CD4-positive, alpha-beta T cell treated with Interferon alpha-2 for 1 hour (primary cell): ENCODE measurements at places on chromosomes 2 and 18.
A peak's percentile ranks its signal among the peaks of the same experiment; 100 is the strongest.

GRCh38 chr2:182831101-182831500, 35.3 kb downstream of the FRZB start:
- no peak for DNase-seq

DNA sequence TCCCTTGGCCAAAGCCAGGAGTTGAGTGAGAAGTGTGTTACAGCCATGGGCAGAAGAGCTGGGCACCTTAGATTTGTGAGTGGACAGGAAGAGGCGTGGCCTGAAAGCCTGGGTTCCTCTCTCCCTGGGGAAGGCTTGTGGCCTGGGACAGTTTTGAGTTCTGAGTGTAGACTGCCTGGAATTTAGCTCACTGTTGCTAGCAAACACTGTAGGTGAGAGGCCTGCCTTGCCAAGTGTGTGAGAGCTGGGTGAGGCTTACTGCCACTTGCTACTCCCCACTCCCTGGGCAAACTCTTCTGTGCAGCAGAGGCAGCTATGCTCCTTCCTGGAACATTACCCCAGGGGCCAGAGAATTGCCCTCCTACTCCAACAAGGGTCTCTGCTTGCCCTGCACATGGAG, 150.0 kb upstream of the GALNT5 start:
- no peak for DNase-seq

DNA sequence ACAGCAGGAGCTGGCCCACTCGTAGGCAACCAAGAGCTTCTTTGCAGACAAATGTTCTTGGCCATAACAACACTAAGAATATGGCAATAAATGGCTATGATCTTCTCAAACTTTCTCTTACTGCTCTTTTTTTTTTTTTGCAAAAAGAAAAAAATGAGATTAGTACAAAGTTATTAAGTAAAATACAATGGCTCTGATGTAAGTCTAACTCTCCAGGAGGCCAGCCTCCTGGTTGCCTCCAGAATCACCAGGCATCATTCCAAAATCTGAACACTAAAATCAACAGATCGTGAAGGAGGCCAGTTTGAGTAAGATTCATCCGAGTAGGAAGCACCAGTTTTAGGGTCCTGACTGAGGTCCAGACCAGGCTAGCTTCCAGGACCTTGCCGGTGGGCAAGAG, 20.8 kb upstream of the FIGN start:
- no peak for DNase-seq

- DNase-seq: no peak
Measured at GRCh38 chr2:69677914-69678313, 34.4 kb upstream of the AAK1 start.

GRCh38 chr2:133732059-133732458, 163.8 kb upstream of the NCKAP5 start:
- DNase-seq: no peak

DNA sequence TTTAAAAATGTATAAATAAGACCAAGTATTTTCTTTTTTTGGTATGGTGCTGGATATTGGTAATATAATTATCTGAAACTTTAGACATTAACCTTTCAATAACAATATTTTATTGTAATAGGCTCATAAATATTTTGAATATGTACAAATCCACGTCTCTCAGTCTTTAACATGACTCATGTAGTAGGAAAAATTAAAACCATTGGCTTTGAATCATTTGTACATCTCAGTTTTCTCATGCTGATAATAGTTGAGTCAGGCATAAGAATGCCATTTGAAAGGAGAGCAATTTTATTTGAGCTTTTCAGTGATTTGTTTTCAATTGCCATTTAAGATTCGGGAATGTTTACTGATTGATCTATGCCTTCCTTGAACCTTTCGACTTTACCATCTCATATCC, 364.8 kb downstream of the TGIF1 start:
- DNase-seq: no peak

- DNase-seq: no peak
Measured at GRCh38 chr2:150679456-150680120, 192.1 kb upstream of the RND3 start.

DNA sequence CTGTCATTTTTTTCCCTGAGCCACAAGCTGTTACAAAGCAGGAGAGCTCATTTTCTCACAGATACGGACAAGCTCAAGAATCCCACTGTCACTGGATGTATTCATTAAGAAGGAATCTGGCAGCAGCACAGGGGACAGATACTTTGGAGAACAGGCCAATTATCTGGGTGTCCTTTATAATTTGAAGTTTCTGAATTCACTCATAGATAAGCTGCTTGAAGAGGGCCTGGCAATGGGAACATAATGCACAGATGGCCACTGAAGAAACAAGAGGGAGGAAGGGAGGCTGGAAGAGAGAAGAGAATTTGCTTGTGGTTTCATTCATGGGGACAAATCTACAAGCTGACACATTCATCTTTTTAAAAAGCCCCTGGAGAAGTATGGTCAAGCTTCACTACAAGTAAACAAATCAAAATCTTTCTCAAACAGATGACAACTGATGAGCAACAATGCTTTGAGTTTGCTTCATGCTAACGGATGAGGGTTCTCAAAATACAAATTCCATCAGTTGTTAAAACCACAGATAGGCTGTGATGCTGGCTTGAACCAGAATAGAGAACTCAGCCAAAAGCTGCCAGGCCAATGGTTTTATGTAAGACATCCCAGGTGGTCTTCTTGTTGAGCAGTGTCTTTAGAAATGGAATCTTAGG, 11.9 kb downstream of the BCL2 start:
- no peak for DNase-seq

DNA sequence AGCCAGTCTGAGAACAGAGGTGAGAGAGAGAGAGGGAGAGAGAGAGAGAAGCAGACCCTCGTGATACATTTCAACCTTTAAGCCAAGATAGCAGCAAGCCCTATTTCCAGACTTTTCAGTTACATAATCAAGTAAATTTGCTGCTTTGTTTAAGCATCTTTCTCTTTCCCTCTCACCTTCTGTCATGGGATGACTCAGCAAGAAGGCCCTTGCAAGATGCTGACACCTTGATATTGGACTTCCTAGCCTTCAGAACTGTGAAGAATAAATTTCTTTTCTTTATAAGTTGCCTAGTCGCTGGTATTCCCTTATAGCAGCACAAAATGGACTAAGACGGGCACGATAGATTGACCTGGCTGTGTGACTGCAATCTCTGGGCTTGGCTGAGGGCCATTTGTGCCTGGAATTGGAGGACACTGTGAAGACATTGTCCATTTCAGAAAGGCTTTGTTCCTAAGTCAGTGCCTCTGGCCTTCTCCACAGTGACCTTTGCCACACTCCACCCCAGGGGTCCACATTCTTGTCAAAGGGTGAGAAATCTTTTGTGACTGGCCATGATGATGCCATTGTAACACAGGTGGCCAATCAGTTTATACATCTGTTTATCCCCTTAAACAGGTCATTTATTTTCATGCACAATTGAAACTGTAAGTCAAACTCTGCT, 51.3 kb upstream of the ITSN2 start:
- no peak for DNase-seq

- no peak for DNase-seq
Measured at GRCh38 chr2:158743879-158744278, 51.2 kb upstream of the DAPL1 start.

- no peak for DNase-seq
Measured at GRCh38 chr2:29182920-29183319, 67.7 kb downstream of the CLIP4 start.

DNA sequence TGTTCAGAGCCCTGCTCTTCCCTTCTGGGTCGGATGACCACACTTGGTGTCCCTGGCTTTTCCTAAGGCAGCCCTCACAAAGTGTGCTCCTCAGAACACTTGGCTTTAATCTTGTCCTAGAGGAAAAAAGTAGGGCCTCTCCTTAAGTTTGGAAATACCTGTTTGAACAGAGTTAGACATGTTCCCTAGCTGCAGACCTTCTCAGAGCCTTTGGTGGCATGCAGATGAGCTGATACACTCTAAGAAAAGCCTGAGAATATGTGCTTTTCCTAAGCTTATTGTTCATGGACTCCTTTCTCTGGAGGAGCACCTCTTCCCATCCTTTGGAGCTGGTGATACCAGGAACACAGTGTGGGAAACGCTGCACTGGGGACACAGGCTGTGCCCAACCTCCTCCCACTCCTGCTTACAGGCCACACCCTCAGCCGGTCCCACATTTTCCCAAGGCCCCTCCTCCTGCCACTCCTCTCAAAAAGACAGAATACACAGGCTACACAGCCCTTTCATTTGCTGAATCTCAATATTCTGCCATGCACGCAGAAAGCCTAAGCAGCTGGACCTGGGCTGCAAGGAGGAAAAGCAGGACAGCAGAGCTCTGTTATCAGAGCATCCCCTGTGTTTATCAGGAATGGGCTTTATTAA, 443.6 kb downstream of the NBAS start:
- no peak for DNase-seq

- no peak for DNase-seq
Measured at GRCh38 chr2:133085646-133086045, 415.6 kb upstream of the LYPD1 start.

GRCh38 chr2:28606986-28607441, 111.2 kb downstream of the PLB1 start:
- DNase-seq: no peak

GRCh38 chr18:63579616-63580015, 7.5 kb upstream of the SERPINB13 start:
- no peak for DNase-seq

GRCh38 chr2:207528980-207529329, 807 bp upstream of the CREB1 start:
- peak; percentile 84 for DNase-seq

GRCh38 chr2:102591491-102592045, 27.8 kb upstream of the SLC9A2 start:
- no peak for DNase-seq

GRCh38 chr2:205769879-205770278, 87.6 kb downstream of the NRP2 start:
- no peak for DNase-seq

DNA sequence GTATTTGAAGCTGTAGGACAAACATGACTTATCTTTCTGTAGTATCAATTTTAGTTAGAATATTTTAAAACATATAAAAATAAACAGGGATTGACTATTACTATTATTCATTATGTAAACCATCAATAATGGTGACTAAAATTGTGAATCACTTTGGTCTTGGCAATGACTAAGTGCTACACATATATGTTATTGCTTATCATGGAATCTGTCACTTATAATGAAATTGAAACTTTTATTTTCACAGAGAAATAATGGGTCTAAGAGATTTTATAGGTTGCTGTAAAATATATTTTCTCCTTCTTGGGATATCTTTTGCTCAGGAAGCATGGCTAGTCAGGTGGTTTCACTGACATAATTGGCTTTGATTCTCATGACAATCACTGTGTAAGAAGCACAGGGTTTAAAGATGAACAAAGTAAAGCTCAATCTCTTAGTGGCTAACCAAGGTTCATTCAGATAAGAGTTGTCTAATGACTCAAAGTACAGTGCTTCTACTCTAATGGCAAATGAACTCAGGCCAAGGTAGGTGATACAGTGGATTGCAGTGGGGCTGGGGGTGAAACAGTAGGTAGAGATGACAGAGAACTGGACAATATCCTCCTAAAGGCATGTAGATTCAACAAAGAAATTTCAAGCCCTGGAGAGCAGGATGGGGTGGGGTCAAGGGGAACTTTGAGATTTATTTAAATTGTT, 98.6 kb upstream of the FANCL start:
- DNase-seq: no peak
